Effector memory CD4-positive, alpha-beta T cell (primary cell): ENCODE measurements at places on chromosomes 2 and 18.

- no peak for DNase-seq
Observed at GRCh38 chr2:99725820-99726219, 236.0 kb upstream of the REV1 start.

GRCh38 chr2:62016957-62017356 lies 111.5 kb downstream of the COMMD1 start:
- no peak for DNase-seq

- DNase-seq = no peak
Observed at GRCh38 chr18:76428396-76429261, 66.4 kb downstream of the ZNF516 start.

DNA sequence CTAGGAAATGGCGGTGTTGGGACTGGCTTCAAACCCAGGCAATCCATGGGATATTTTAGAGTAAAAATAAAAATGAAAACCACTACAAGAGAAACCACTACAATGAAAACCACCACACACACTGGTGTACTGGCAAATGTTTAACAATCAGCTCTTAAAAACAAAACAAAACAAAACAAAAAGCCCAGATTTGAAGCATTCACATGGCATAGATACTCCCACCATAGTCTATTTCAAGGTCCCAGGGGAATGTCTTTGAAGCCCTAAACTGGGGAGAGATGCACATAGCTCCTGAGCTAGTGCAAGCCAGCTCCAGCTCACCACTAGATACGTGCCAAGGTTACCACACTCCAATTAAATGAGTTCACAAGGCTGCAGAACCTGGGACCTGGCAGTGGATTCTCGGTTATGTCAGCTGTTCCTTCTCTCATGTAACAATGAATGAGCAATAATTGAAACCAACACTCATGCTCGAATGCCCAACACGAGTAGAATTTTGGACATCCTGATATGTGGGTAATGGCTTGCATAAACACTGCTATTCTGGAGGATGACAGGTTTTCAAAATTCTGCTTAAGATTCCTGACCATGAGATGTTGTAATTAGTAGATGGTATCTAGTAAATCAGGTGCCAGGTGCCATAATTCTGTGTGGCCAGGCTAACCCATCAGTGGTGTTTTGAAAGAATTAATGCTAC lies 102.2 kb downstream of the OSBPL6 start:
- DNase-seq = no peak

DNA sequence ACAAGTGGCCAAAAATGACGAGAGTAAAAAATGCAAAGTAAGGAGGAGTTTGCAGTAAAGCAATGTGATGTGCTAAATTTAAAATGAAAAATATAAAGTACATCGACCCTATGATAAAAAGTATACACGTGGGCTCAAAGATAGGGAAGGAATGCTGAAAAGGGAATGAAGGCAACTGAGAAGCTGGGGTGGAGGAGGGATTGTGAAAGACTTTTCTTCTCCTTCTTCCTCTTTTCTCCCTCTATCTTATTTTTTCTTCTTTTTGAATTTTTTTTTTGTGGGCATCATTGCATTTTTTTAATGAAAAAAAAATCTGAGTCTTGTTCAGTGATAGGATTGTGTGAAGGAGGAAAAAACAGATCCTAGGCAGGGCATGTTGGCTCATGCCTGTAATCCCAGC lies 57.6 kb upstream of the STK17B start:
- DNase-seq = no peak

- DNase-seq = no peak
Observed at GRCh38 chr2:130160131-130160530, 15.2 kb upstream of the CCDC74B start.

DNA sequence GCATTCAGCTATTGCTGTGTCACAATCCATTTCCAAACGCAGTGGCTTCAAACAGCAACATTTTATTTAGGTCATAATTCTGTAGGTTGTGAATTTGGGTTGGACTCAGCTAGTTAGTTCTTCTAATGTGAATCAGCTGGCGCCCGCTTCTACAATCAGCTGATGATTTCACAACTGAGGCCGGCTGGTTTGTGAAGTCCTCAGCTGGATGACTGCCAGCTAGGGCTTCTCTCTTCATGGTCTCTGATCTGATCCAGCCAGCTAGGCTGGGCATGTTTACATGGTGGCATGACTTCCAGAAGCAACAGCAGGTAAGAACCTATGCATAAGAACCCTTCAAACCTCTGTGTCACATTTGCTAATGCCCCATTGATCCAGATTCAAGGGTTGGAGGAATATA lies 172.0 kb downstream of the SLC4A10 start:
- no peak for DNase-seq

DNA sequence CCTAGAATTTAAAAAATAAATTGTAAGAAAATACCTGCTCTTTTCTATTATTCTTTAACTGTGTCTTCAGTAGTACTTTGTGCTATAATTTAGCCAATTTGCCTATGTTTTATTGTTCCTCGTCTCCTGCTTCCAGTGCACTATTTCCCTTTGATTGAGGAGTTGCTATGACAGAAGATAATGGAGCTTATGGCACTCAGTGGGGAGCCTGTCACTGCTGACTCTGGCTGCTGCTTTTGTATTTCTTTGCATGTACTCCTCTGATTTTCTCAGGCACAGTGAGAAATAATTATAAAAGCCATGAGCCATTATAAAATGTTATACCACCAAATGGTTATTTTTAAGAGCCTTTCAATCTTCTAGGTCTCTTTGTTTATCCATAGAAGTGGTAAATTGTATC lies 1310.8 kb upstream of the SLC39A10 start:
- DNase-seq = no peak

DNA sequence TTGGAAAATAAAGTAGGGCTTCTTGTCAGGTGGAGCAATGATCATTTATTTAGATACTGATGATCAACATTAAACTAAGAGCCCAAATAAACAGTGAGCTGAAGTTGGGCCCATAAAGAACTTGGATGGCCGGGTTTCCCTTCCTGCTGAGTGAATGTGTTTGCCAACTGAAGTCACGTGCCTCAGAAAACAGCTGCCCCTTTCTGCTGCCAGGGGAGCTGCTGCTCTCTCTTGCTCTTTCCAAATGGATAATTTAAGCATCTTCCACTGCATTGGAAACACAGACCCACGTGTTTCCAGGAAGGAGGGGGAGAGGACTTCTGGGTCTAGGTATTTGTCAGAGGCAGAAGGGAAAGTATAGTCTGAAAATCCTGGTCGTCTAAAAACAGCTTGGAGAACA lies 22.9 kb upstream of the NCKAP5 start:
- DNase-seq = no peak

DNA sequence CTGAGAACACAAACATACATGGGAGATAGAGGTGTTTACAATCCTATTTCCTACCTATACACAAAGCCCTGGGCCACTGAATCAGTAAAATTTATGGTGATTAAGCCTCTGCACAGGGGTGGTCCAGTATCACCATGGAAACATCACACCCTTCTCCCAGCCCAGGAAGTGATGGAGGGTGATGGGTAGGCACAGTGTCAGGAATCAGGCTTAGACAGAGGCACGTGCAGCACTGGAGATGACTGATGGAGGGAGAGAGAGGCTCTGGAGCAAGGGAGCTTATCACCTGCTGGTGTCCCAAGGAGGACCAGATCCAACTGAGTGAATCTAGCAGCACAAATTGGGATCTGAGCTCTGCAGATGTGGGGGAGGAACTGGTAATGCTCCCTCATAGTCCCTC lies 117.2 kb downstream of the RPIA start:
- no peak for DNase-seq

- no peak for DNase-seq
Observed at GRCh38 chr2:222311978-222312738, 13.4 kb upstream of the PAX3 start.

DNA sequence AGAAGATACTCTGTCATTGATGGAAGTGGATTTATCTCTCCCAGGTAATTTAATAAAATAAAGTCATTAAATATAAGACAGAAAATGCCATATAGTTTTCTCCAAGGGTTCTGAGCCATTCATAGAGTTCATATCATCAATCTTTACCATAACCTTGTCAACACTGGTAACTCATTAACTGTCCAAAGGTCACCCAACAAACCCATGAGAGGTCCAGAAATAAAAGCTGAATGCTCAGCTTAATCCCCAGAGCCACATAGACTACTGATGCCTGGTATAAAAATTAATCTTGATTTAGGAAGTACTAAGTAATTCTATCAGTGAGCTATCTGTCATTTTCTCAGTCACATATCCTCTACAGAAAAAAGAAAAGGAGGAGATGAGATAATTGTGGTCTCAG lies 903.0 kb upstream of the DDX18 start:
- no peak for DNase-seq

- DNase-seq = no peak
Observed at GRCh38 chr2:10909050-10909995, 2.4 kb upstream of the KCNF1 start.

DNA sequence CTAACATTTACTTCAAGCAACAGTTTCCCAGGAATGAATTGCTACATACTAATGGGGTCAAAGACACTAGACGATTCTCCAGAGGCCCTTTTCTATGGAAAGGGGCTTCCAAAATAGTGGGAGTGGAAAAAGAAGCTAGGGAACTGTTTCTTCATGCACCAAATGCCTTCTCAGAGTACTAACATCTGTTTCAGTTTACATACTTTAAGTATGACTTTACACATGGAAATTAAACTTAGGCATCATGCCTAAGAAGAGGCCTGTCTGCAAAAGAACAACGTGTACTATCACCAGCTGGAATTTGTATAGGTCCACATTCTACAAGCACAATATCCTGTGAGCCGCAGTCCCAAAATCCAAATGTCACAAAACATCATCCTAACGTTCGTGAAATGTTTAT lies 29.4 kb upstream of the WDR75 start:
- DNase-seq = no peak

GRCh38 chr2:136126021-136126420 lies 8.1 kb upstream of the CXCR4 start:
- DNase-seq = no peak

GRCh38 chr18:32848826-32849225 lies 76.0 kb upstream of the KLHL14 start:
- DNase-seq = no peak

GRCh38 chr18:8422391-8422790 lies 186.8 kb upstream of the RAB12 start:
- DNase-seq = no peak

GRCh38 chr2:101821828-101822458 lies 124.4 kb downstream of the MAP4K4 start:
- no peak for DNase-seq

DNA sequence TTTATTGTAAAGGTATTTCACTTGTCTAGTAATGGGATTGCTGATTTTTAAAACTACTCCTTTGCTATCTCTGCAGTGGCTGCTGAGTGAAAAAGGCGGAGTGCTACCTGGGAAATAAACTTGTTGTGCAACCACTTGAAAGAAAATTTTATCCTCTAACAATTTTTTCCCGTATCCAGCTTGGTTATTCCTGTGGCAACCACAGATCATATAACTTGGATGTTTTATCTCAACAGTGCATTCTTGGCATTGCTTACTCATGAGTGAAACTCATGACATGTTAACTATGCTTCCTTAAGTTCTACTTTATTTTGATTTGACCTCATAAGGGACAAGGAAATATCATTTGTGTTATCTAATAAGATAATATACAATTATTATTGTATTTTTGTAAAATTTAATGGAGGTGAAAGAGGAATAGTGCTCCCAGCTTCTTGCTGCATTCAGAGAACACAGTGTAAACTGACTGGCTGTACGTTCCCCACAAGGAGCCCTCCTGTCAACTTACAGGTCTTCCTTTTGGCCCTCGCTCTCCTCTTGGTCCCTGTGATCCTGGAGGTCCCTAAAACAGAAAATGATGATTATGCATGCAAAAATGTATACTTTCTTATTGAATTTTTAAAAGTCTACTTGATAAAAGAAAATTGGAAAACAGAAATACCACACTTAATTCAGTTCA lies 82.7 kb downstream of the COL5A2 start:
- DNase-seq = no peak

DNA sequence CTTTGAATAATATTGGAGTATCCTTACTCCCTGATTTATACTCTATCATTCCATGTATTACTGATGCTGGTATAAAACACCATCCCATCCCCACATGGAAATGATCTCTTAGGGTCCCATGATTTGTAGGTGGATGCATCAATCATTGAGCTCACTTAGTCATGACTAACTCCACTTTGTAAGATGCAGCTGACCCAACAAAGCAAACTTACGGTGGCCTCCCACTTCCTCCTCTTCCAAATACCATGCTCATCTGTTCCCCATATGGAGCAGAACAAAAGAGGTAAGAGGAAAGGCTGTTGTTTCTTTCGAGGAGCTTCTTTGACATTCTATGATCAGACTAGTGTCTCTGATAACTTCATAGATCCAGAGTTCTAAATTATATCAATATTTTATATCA lies 640.2 kb upstream of the SLC39A10 start:
- DNase-seq = no peak

- DNase-seq = no peak
Observed at GRCh38 chr2:58131191-58132011, 84.8 kb downstream of the VRK2 start.

GRCh38 chr2:134690629-134691215 lies 28.1 kb downstream of the TMEM163 start:
- no peak for DNase-seq

DNA sequence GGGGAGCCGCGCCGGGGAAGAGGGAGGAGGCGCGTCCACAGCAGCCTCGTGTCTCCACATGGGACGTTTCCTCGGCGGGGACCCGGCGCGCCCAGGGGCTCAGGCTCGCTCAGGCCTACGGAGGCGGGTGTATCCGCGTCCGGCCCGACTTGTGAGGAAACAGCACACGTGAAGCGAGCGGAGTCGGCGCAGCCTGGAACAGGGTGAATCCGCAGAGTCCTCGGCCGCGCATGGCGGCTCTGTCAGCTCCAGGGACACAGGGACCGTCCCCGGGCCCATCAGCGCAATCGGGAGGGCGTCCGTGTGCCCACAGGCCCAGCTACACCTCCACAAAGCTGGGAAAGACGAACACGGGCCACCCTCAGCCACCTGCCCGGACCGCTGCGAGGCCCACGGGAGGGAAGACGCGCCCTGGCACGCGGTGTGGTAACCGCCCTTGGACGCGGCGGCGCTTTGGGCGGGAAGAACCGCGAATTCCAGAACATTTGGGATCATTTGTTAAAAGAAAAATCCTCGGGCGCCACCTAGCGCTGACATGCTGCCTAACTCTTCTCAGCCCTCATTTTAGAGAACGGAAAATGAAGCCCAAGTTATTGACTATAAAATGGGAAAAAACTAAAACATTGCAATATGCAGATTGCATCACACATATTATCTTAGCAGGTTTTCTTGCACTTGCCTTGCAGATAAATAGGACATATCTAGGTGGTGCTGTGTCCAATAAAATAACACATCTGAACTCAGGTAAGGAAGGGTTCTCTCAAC lies 40.4 kb downstream of the TMEM18 start:
- DNase-seq = peak; percentile 10

DNA sequence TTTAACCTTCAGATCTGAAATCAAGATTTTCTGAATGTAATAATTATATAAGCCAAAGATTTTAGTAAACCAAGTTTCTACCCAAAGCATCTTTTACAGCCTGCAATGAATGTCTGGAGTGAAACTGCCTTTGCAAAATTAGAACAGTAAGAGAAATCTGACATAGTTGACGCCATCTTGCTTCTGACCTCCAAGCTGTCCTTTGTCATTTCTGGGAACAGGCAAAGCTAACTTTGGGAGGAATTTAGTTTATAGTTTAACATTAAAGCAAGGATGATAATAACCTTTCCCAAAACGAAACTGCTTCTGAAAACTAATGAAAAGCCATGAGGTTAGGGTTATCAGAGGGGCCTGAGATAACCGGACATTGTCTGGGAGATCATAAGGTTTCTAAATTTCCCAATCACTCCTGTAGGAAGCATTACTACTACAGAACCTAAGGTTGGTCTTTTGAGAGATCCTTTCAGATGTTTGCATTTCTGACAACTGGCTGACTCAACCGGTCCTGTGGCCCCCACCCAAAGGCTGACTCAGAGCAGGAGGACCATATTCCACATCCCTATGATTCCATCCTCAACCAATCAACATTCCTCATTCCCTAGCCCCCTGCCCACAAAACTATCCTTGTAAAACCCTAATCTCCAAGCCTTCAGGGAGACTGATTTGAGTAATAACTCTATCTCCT lies 124.5 kb downstream of the TMEM131 start:
- no peak for DNase-seq
